ENCODE measurements at places on chromosomes 16 and 17.

DNA sequence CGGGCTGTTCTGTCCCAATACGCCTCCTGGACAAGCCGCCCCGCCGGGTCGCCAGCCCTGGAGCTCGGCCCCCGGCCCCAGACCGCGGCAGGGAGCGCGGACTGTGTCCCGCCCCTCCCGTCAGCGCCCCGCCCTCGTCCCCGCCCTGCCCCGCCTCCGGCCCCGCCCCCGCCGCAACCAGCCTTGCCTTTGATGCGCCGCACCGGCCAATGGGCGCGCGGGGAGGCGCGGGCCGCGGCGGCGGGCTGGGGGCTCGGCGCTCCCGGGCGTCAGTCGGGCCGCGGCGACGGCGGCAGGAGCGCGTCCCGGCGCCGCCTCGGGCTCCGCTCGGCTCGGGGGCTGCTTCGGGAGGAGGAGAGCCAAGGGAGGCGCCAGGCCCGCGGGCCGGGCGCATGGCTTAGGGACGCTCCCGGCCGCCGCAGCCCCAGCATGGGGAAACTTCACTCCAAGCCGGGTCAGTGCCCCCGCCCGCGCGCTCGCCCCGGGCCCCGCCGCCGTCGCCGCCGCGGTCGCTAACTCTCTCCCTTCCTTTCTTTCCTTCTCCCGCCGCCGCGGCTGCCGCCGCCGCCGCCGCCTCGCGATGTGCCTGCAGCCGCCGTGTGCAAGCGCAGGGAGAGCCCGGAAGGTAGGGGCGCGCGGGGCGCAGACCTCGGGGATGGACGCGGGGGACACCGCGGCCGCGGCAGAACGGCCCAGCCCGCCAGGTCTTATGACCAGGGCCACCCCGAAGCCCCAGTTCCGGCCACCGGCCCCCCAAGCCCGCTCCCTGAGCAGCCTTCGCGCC lies at the start of gene NKD1:
Gene NKD1, plus strand, starts transcription at position 272 of the 784 bp plus-strand sequence. Its CDS starts 158 bp downstream, at position 430.
- DNase-seq: peak; percentile 97

- DNase-seq: no peak
These were observed 107.6 kb downstream of the SLC39A11 start for GRCh38 chr17:72984926-72985325.

DNA sequence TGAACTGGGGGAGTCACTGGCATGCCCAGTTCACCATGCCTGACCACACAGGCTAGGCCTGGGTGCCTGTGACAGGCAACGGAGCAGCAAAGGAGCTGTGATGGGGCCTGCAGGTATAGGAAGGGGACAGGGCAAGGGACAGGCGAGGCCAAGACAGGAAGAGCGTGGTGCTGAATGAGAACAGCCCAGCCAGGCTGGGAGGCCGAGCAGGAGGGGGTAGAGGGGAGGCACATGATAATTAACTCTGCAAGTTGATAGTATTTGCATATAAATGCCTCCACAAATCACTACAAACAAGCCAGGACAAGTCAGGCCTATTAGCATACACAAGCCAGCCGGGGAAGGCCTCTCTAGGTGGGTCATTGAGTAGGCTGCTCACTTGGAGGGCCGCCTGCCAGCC lies 7.8 kb downstream of the ZFHX3 start:
- DNase-seq: no peak

- DNase-seq: peak; percentile 86
These were observed 2.0 kb downstream of the CBX4 start for GRCh38 chr17:79836972-79837887.

DNA sequence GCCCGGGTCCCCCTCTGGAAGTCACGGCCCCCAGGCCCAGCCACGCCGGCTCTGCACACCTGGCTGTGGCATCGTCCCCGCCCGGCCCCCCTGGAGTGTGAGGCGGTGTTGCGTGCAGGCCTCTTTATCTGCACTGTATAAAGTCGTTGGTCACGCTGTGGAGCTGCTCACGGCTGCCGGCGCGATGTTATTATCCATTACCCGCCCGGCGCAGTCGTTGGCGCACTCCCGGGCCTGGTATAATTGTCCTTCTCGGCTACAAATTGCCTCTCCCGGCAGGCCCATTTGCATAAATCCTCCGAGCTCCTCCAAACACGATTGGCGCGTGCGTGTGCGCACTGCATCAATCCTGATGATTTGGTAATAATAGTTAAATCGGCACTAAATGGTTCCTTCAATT lies 57.8 kb downstream of the BAHCC1 start:
- no peak for DNase-seq

- DNase-seq: no peak
These were observed 1.3 kb downstream of the ABCC11 start for GRCh38 chr16:48246066-48246465.
